ENCODE measurements at places on chromosomes 4 and X.

DNA sequence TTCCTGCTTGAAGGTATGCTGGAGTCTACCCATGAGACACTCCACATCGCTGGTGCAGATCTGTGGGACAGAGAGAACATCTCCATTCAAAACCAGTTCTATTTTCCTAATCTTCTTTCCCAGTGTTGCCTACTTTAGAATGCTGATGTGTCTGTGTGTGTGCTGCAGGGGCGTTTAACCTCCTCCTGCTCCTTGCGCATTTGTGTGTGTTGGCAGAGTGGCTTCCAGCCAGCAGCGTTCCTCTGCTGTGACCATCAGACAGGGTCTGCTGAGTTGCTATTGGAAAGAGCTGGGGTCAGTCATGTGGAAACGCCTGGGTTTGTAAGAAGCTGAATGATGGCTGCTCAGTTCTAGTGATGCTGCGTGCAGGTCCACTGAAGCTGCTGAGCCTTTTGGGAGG is 223.6 kb downstream of the RBMX2 start:
- DNase-seq = no peak

DNA sequence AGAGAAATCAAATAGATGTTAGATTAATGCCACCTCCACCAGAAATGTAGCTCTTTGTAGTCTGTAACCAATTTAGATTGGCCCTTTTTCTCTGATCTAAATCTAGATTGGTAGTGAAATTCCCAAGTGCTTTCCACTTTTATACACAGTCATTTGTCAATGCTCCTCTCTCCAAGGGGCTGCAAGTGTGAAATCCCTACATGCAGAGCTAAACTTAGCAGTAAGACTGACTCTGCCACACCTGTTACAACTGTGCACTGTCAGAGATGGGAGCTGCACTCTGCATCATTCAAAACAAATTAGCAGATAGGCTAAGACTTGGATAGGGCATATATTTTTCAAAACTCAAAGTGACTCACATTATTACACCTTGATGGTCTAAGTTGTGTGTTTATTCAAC is 9.1 kb downstream of the SERTM2 start:
- no peak for DNase-seq

- DNase-seq = no peak
Observed at GRCh38 chr4:171876636-171877035, 63.4 kb downstream of the GALNTL6 start.

DNA sequence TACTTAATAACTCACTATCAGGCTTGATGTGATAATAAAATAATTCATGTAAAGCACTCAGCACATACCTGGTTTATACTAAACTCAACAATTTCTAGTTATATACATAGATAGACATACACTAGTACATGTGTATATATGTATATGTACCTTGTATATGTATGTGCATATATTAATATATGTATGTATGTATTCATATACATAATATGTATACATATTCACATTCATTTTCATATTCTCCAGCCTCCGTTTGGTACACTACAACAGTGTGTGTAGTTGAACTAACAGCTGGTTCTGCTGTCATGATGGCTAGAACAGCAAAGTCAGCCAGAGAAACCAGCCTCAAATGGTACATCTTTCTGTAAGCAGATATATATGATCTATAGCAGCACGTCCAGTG is 670.1 kb downstream of the RPA4 start:
- DNase-seq = no peak

DNA sequence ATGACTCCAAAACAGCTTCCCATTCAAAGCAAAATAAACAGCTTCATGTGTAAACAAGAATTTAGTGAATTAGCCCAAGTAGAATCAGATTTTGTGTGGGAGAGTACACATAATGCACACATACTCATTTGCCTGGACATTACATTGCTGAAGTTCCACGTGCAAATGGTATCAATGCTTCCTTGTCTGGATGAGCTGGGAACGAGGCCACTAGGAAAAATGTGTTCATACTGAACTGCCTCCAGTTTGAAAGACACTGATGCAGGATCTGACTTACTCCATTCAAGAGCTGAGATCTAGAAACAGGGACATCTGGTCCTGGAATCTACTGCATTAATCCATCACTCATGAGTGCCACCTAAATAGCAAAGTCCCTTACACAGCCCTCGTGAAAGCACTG is 228.0 kb downstream of the APBB2 start:
- DNase-seq = no peak

DNA sequence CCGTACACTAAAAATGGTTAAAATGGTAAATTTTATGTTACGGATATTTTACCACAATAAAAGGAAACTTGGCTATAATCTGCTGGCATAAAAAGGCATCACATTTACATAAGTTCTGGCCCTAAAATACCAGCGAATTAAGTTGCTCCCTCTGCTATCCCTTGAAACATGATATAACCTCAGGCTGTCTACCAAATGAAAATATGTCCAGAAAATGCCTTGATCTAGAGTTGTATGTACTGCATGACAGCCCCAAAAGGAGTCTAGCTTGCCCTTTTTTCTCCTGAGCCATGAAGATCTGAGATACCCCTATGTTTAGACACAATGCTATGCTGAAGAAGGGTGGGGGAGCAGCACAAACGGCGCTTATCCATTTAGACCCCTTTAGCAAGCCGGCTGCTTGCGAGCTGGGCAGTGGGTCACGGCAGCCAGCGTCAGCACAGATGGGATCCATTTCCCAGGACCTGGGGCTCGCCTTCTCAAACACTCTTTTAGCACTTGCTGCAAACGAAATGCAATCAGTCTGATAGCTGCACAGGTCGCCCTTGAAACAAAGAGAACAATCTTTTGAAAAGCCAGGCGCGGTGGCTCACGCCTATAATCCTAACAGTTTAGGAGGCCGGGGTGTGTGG is 77.0 kb downstream of the AFAP1 start:
- no peak for DNase-seq

- DNase-seq = no peak
Observed at GRCh38 chr4:109183931-109184490, 118.4 kb downstream of the COL25A1 start.

DNA sequence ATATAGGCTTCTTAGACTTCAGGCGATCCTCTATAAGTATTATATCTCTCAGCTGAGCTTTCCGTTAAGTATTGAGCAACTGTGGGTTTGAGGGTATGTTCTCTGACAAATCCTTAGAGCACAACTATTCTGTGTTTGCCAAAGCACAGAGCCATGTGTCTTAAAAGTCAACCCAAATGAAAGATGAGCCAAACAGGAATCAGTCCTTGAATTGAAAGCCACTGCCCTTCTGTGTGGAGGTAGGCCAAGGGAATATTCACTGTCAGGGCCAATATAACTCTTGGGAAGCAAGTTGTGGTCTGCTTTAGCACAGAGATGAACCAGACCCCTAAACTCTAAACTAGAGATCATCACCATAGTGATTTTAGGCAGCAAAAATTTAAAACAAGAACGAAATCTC is 164.0 kb downstream of the STAG2 start:
- no peak for DNase-seq

DNA sequence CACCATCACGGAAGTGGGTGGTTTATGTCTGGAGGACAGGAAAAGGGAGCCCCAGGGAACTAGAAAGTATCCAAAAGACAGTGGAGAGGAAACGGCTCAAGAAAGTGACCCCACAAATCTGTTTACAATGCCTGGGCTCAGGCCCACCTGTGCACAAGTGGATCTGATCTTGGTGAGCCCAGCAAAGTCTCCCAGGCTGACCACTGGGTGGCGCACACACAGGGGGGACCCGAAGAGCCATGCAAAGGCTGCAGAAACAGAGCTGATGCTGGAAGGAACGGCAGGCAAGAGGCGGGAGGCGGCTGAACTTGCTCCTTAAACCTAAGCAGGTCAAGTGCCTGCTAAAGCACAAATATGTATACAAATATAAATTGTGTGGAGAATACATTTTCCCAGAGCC is 9.6 kb downstream of the HAUS7 start:
- peak; percentile 29 for DNase-seq

GRCh38 chr4:72283357-72283756 is 251.6 kb downstream of the NPFFR2 start:
- no peak for DNase-seq

DNA sequence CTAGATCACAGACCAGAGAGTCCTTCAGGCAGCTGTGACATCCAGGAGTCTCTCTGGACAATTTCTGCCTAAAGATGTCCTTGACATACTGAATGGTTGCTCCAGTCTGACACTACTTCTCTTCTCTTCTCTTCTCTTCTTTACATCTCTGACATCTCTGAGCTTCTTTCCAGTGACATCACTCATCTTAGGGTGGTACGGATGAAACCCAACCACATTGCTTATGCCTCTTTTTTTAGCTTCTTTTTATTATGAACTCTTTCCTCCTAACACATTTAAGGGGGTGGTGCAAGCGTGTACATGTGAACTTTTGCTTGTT is 39.4 kb upstream of the IRF2 start:
- no peak for DNase-seq

GRCh38 chrX:1401611-1402430 is 9.9 kb upstream of the SLC25A6 start:
- DNase-seq = no peak

DNA sequence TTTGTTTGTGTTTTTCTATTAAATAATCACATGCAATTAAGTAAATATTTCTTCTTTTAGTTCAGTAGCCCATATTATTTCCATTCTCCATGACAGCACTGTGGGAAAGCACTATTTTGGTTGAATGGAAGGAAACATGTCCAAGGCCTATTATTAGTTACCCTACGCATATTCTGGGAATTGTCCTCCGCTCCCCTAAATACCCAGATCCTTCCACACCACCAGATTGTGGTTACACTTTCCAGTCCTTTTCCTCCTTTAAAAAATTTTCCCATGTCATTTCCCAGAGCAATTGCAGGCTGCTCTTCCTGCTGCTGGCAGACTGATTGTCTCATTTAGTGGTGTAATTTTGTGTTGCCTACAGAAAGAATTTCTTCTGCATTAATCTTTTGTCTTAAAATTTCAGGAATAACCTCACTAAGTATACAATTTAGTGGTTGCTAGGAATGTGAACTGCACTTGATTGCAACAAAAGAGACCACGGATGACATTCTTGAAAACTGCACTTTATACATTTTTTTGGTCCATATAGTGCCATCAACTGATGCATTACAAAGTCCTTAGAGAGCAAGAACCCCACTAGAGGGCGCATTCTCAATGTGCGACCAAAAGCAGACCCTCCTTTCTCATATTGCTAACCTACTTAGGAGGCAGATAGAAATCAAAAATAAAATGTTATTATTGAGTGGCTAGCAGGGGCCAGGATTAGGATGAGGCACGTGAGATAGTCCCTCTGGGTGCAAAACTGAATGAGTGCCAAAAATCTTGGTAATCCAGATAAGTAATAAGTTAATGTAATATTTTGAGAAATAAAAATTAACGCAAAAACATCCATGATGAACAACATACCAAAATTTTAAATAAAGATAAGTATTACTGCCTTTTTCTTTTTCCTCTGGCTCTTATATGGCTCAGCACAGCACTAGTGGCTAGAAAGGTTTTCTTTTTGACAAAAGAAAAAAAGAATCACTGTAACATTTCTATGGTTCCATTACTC is 98.8 kb upstream of the IQCM start:
- no peak for DNase-seq

- no peak for DNase-seq
Observed at GRCh38 chrX:136477026-136477425, 10.7 kb upstream of the BRS3 start.

DNA sequence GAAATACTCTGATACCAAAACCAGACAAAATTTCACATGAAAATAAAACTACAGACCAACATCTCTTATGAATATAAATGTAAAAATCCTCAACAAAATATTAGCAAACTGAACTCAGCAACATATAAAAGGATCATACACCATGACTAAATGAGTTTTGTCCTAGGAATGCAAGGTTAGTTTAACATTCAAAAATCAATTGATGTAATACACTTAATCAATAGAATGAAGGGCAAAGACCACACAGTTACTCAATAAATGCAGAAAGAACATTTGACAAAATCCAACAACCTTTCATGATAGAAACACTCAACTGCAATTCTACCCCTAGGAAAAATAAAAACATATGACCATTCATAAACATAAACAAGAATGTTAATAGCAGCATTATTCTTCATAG is 50.2 kb upstream of the DCTD start:
- DNase-seq = no peak

GRCh38 chr4:126061655-126062054 is 746.9 kb downstream of the FAT4 start:
- no peak for DNase-seq

GRCh38 chr4:19381068-19381467 is 870.6 kb upstream of the SLIT2 start:
- no peak for DNase-seq

- no peak for DNase-seq
Observed at GRCh38 chrX:36436361-36436760, 516.8 kb downstream of the CFAP47 start.

GRCh38 chr4:60885011-60885410 is 315.1 kb upstream of the ADGRL3 start:
- DNase-seq = no peak

- DNase-seq = no peak
Observed at GRCh38 chrX:51975811-51976210, 82.4 kb downstream of the MAGED1 start.

GRCh38 chrX:11954176-11954575 is 184.1 kb upstream of the FRMPD4 start:
- no peak for DNase-seq

DNA sequence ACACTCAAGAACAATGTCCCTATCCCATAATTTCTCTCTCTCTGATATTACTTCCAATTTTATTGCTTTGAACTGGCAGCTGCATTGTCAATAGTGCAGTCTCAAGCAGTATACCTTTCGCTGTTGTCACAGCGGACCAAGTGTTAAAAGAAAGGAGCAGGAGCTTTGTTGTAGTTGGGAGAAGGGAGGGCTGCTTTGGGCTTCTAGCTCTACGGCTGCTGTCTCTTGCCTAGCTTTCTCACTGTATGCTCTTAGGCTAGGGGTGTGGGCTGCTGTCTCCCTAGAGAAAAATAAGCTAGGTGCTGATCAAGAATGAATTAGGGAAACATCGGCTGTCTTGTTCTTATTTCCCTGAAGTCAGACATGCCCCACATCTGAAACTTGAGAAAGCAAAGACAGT is 52.5 kb downstream of the TRPC5OS start:
- DNase-seq = no peak

GRCh38 chr4:169005453-169006099 is 4.5 kb downstream of the CBR4 start:
- no peak for DNase-seq

DNA sequence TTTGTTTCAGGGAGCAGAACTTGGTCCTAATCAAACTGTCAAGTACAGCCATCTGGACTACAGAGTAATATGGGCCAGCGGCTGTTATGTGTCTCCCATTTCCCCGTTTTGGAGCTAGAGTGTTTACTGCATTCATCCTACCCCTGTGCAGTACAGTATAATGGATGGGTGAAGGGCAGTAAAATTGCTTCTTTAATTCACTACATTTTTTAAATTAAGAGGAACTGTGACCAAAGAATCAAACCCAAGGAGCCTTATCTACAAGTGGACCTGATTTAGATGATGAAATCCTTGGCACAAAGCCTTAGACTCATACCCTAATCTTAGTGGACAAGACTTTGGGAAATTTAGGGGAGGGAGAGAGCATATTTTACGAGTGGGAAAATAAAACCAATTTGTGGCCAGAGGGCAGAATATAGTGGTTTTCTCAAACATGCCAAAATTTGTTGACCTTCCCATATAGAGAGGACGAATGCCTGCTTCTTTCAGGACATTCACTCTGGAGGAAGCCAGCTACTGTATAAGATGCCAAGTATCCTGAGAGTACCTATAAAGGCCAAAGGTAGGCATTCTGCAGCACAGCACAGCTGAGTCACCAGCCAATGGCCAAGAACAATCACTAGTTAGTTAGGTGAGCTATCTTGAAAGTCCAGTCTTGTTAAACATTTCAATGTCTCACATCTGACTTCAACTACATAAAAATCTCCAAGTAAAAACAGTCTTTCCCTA is 253.8 kb upstream of the KCNIP4 start:
- DNase-seq = no peak

Data from activated CD8-positive, alpha-beta memory T cell treated with anti-CD3 and anti-CD28 coated beads for 1 hour (primary cell).